Anterior cingulate cortex (tissue), 58 donors: ENCODE measurements at places on chromosomes 2 and 18.

GRCh38 chr2:235215248-235215647, 263.4 kb downstream of the SH3BP4 start:
- DNase-seq = no peak

- DNase-seq = no peak
Measured at GRCh38 chr18:37691162-37691561, 125.6 kb upstream of the CELF4 start.

DNA sequence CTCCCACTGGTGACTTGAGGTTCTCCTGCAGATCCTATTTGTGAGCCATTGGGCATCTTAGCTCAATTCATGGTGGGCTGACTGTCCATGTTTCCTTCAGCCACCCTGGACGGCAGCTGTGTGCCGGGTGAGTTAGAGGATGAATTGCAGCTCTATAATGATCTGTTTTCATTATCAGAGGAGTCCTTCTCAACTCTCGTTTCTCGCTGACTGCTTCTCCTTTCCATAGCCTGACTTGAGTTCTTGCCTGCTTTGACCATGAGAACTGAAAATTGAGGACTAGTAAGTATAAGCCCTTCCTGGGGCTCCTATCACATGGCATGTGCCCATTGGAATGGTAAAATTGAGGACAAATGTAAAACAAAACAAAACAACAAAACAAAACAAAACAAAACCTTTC, 121.8 kb downstream of the CDC42EP3 start:
- DNase-seq = no peak

GRCh38 chr2:47891369-47892337, 14.6 kb downstream of the FBXO11 start:
- DNase-seq = no peak

- no peak for DNase-seq
Measured at GRCh38 chr2:30276455-30276911, 45.1 kb downstream of the LBH start.

DNA sequence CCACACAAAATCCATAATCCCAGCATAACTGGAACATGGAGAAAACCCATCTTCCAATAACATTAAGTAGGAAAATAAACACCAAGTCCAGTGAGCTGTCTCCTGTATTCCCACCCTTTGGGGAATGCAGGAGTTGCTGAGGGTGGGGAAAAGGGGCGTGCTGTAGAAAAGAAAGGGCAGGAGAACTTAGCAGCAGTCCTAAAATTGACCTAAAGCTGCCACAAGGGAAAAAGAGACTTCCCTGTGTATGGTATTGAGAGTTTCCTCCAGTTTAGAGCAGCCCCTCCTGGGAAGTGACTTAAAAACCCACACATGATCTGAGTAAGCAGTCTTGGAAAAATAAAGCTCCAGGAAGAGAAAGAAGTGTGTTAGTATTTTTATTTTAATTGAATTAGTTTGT, 428.8 kb downstream of the THSD7B start:
- no peak for DNase-seq
